ENCODE measurements at places on chromosomes 11 and 22.

DNA sequence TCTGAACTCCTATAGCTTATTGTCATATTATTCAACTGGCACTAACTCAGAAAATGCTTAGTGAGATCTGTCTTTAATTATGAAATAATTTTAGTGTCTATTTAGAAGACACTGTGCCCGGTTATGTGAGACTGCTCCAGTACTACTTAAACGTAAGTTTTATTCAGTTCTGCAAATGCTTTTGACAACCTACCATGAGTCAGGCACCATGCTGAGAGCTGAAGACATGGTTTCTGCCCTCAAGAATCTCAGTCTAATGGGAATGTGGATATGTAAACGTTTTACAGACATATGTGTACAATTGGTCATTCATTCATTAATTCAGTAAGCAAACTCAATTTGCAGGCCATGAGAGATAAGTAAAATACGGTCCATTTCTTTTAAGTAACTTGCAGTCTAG, 40.0 kb downstream of the DCUN1D5 start:
- no peak for DNase-seq
- no peaks in the 10 kb centered on the region for H3K36me3 ChIP-seq
- H3K4me3 ChIP-seq, result no peak overlapping the region
- H3K27ac ChIP-seq, result no peak overlapping the region

DNA sequence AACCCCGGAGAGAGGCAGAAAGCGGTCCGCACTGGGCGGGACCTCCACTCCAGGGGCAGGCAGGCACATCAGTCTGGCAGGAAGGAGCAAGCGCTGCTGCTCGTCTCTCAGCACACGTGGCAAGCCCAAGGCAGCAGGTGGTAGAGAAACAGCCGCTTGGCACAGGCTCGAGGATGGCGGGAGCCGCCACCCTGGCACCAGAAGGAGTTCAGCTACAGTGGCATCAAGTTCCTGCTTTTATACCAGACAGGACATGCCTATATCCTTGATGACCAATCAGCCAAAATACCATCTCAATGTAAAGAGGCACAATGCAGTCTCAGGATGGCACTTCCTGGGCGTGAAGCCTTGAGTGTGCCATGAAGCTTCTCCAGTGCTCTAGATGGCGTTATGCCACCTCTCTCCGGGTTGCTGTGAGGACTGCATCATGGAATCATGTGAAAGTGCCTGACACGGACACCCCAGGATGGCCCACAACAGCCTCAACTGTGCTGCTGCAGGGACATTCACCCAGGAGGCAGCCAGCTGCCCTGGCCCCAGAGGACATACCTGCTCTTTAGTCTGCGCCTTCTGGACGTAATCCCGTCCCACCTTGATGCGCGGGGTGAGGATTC, 64.8 kb downstream of the APOL1 start:
- no peak overlapping the region for H3K4me3 ChIP-seq
- H3K36me3 ChIP-seq, result peaks cover 26% of the 10 kb centered on the region
- DNase-seq, result no peak
- peak overlapping the region; percentile 14 for H3K27ac ChIP-seq
- peaks cover 8% of the 10 kb centered on the region for H3K4me1 ChIP-seq

DNA sequence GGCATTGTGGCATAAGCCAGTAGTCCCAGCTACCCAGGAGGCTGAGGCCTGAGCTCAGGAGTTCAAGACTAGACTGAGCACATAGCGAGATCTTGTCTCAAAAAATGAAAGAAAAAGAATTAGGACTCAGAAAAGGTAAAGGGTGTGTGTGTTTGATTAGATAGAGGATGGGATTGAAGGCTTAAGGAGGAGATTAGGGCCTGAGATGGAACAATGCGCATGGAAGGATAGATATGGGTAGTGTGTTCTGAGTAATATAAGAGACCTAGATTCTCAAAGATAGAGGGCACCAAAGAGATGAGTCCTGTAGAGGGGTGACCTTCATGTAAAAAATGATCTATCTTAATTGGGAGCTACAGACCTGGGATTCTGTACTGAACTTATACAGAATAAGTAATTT, 17.3 kb upstream of the RAB30 start:
- no peak overlapping the region for H3K4me3 ChIP-seq
- no peak overlapping the region for H3K27ac ChIP-seq
- no peaks in the 10 kb centered on the region for H3K27me3 ChIP-seq
- no peak for DNase-seq
- H3K36me3 ChIP-seq, result no peaks in the 10 kb centered on the region
- peaks cover 11% of the 10 kb centered on the region for H3K4me1 ChIP-seq

DNA sequence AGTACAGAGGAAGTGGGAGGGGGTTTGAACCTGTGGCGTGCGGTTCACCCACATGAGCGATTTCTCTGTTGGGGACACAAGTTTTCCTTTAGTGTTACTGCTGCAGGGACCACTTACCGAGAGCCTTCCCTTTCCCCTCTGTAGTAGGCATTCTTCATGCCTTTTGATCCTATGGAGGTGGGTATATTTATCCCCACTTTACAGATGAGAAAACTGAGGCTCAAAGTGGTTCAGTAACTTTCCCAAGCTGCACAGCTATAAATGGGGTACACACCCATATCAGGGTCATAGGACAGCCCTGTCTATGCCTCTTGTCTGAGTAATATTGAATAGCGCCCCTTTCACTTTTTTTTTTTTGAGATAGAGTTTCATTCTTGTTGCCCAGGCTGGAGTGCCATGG, 3.3 kb upstream of the PHF21B start:
- DNase-seq, result no peak
- H3K27ac ChIP-seq, result no peak overlapping the region
- peaks cover 3% of the 10 kb centered on the region for H3K36me3 ChIP-seq

DNA sequence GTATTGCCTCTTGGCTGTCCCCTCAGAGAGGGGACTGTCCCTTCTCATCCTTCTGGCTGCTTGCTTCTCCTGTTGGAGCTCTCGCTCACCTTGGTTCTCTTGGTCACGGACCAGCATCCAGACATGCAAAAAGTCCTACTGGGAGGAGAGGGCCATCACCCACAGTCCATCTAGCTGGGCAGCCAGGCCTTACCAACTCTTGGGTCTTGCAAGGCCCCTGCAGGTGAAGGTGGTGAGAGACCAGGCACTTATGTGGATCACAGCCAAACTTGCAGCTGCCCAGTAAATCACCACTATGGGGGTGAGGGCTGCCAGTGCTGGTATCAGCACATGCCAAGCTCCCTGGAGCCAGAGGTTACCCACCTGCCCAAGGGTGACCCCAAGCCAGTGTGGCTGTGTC, 36.3 kb downstream of the KCNQ1OT1 start:
- no peak for DNase-seq
- peaks cover 39% of the 10 kb centered on the region for H3K36me3 ChIP-seq
- no peak overlapping the region for H3K4me3 ChIP-seq
- no peaks in the 10 kb centered on the region for H3K27me3 ChIP-seq

- no peak overlapping the region for H3K27ac ChIP-seq
- H3K4me3 ChIP-seq, result no peak overlapping the region
- H3K4me1 ChIP-seq, result peaks cover 3% of the 10 kb centered on the region
- peaks cover 9% of the 10 kb centered on the region for H3K27me3 ChIP-seq
- no peaks in the 10 kb centered on the region for H3K36me3 ChIP-seq
These were observed 28.6 kb upstream of the PANX2 start for GRCh38 chr22:50141891-50142363.

GRCh38 chr11:60314635-60315321, 12.3 kb upstream of the MS4A6E start:
- no peak overlapping the region for H3K27ac ChIP-seq
- peaks cover 4% of the 10 kb centered on the region for H3K36me3 ChIP-seq
- DNase-seq, result no peak

DNA sequence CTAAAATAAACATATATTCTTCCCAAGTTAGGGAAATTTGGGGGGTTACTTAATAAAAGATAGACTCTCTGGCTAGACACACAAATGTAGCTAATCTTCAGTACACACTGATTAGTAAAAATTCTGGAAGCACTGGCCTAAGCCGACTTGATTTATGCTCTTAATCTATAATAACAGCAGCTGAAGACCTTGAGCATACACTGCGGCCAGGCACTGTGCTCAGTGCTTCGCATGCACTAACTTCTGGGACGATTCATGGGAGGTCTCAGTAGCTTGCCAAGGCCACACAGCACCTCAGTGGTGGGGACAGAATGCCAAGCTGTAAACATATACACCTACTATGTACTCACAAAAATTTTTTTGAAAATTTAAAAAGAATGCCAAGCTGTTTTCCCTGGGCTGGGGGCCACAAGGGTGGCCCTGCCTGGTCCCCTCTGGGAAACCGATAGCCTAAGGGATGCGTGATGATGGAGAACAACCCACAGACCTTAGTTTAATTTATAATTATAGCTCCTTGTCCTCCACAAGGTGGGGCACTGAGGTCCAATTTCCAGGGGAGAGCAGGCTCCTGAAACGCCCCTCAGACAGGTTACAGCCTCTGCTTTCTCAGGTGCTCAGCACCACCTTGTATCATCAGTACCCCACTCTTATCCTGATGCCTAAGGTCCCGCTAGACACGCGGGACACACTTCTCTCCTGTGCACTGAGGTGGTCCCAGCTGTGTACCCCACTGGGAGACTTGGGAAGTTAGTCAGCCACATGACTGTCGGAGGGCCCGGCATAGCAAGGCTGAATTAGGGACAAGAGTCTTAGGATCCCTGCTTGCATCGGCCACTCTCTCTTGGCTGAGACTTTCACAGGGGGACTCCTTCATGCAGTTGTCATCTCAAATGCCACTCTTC, 20.1 kb downstream of the SERPIND1 start:
- no peaks in the 10 kb centered on the region for H3K27me3 ChIP-seq
- no peaks in the 10 kb centered on the region for H3K4me1 ChIP-seq
- H3K36me3 ChIP-seq, result peaks cover 44% of the 10 kb centered on the region
- peak overlapping the region; percentile 55 for H3K27ac ChIP-seq

- no peaks in the 10 kb centered on the region for H3K36me3 ChIP-seq
- DNase-seq, result no peak
- no peak overlapping the region for H3K4me3 ChIP-seq
- H3K27ac ChIP-seq, result peak overlapping the region; percentile 99
These were observed 42.9 kb downstream of the PARVB start for GRCh38 chr22:44067033-44067432.

DNA sequence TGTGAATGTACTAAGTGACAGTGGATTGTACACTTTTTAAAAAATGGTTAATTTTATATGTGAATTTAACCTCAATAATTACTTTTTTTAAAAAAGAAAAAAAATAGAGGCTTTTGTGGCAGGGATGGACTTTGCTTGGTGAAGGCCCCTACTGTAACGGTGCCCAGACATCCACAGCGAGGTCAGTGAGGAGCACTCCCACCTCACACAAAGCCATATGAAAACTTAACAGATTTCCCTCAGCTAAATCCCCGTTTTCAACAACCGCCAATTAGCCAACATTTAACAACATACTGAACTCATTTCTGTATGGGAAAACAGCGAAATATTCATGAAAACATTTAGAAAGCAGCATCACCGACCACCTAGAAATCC, 642 bp upstream of the C11orf58 start:
- H3K36me3 ChIP-seq, result peaks cover 1% of the 10 kb centered on the region
- H3K27ac ChIP-seq, result no peak overlapping the region
- peaks cover 11% of the 10 kb centered on the region for H3K4me1 ChIP-seq
- H3K4me3 ChIP-seq, result no peak overlapping the region

GRCh38 chr11:98725471-98725870, 295.3 kb upstream of the CNTN5 start:
- H3K4me1 ChIP-seq, result no peaks in the 10 kb centered on the region
- no peaks in the 10 kb centered on the region for H3K36me3 ChIP-seq
- DNase-seq, result no peak
- H3K27me3 ChIP-seq, result no peaks in the 10 kb centered on the region

GRCh38 chr22:39808081-39808480, 85.5 kb downstream of the ENTHD1 start:
- peaks cover 11% of the 10 kb centered on the region for H3K27me3 ChIP-seq
- no peak overlapping the region for H3K4me3 ChIP-seq
- no peak for DNase-seq
- H3K36me3 ChIP-seq, result no peaks in the 10 kb centered on the region
- peaks cover 11% of the 10 kb centered on the region for H3K4me1 ChIP-seq

- H3K36me3 ChIP-seq, result no peaks in the 10 kb centered on the region
- no peak overlapping the region for H3K4me3 ChIP-seq
- H3K27ac ChIP-seq, result no peak overlapping the region
- peaks cover 16% of the 10 kb centered on the region for H3K27me3 ChIP-seq
- no peaks in the 10 kb centered on the region for H3K4me1 ChIP-seq
These were observed 10.1 kb downstream of the C11orf91 start for GRCh38 chr11:33690290-33691065.

GRCh38 chr11:73227571-73228211, 9.6 kb downstream of the P2RY2 start:
- DNase-seq, result no peak
- H3K27ac ChIP-seq, result no peak overlapping the region
- H3K36me3 ChIP-seq, result no peaks in the 10 kb centered on the region
- H3K27me3 ChIP-seq, result peaks cover 2% of the 10 kb centered on the region
- H3K4me1 ChIP-seq, result no peaks in the 10 kb centered on the region

GRCh38 chr11:27373856-27374602, 11.0 kb upstream of the CCDC34 start:
- no peak overlapping the region for H3K27ac ChIP-seq
- H3K36me3 ChIP-seq, result peaks cover 4% of the 10 kb centered on the region
- H3K27me3 ChIP-seq, result no peaks in the 10 kb centered on the region
- no peak for DNase-seq
- no peaks in the 10 kb centered on the region for H3K4me1 ChIP-seq

DNA sequence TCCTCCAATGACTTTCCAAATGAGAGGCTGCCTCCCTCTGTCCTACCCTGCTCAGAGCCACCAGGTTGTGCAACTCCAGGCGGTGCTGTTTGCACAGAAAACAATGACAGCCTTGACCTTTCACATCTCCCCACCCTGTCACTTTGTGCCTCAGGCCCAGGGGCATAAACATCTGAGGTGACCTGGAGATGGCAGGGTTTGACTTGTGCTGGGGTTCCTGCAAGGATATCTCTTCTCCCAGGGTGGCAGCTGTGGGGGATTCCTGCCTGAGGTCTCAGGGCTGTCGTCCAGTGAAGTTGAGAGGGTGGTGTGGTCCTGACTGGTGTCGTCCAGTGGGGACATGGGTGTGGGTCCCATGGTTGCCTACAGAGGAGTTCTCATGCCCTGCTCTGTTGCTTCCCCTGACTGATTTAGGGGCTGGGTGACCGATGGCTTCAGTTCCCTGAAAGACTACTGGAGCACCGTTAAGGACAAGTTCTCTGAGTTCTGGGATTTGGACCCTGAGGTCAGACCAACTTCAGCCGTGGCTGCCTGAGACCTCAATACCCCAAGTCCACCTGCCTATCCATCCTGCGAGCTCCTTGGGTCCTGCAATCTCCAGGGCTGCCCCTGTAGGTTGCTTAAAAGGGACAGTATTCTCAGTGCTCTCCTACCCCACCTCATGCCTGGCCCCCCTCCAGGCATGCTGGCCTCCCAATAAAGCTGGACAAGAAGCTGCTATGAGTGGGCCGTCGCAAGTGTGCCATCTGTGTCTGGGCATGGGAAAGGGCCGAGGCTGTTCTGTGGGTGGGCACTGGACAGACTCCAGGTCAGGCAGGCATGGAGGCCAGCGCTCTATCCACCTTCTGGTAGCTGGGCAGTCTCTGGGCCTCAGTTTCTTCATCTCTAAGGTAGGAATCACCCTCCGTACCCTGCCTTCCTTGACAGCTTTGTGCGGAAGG, 2.9 kb downstream of the APOC3 start:
- H3K4me1 ChIP-seq, result peaks cover 8% of the 10 kb centered on the region
- no peaks in the 10 kb centered on the region for H3K36me3 ChIP-seq
- H3K27ac ChIP-seq, result no peak overlapping the region

GRCh38 chr11:107818491-107818890, 40.1 kb downstream of the SLC35F2 start:
- H3K27ac ChIP-seq, result no peak overlapping the region
- peaks cover 4% of the 10 kb centered on the region for H3K36me3 ChIP-seq
- H3K4me1 ChIP-seq, result peaks cover 11% of the 10 kb centered on the region
- H3K4me3 ChIP-seq, result no peak overlapping the region
- H3K27me3 ChIP-seq, result no peaks in the 10 kb centered on the region
- no peak for DNase-seq

- no peak overlapping the region for H3K27ac ChIP-seq
- no peaks in the 10 kb centered on the region for H3K36me3 ChIP-seq
- no peaks in the 10 kb centered on the region for H3K4me1 ChIP-seq
- H3K4me3 ChIP-seq, result no peak overlapping the region
- peaks cover 4% of the 10 kb centered on the region for H3K27me3 ChIP-seq
These were observed 36.8 kb upstream of the OR5P2 start for GRCh38 chr11:7833527-7833926.

Data from memory B cell (primary cell).